ENCODE measurements at places on chromosomes 3 and 15.

DNA sequence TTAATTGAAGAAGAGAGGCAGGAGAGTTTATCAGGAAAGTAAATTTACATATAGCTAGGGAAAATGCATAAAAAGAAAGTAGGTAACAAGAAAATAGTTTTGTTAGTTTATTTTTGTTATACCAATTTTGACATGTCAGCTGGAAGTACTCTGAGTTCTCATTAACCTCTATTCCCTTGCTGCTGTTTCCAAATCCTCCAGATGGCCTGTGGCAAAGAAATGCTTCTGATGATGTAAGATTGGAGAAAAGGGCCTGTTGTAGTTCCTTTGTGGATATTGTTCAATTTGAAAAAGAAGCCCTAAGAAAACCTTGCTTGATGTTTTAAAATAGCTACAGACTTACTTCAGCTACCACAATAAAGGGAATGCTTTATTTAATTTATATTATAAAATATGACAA is 192.9 kb upstream of the SLITRK3 start:
- DNase-seq, result peak; percentile 10

GRCh38 chr3:126826693-126827092 is 122.7 kb downstream of the CHCHD6 start:
- DNase-seq, result no peak

- DNase-seq, result no peak
Measured at GRCh38 chr3:58167431-58168351, 43.1 kb downstream of the DNASE1L3 start.

- DNase-seq, result no peak
Measured at GRCh38 chr3:141000027-141000663, 51.0 kb upstream of the SPSB4 start.

- DNase-seq, result no peak
Measured at GRCh38 chr15:71409541-71409940, 294.3 kb downstream of the THSD4 start.

- DNase-seq, result no peak
Measured at GRCh38 chr3:125058529-125058928, 2.7 kb upstream of the HEG1 start.

GRCh38 chr3:190108804-190109203 is 11.9 kb downstream of the P3H2 start:
- no peak for DNase-seq

- DNase-seq, result no peak
Measured at GRCh38 chr3:54892168-54892567, 35.7 kb downstream of the LRTM1 start.

GRCh38 chr15:92751528-92751927 is 96.0 kb upstream of the FAM174B start:
- DNase-seq, result no peak

DNA sequence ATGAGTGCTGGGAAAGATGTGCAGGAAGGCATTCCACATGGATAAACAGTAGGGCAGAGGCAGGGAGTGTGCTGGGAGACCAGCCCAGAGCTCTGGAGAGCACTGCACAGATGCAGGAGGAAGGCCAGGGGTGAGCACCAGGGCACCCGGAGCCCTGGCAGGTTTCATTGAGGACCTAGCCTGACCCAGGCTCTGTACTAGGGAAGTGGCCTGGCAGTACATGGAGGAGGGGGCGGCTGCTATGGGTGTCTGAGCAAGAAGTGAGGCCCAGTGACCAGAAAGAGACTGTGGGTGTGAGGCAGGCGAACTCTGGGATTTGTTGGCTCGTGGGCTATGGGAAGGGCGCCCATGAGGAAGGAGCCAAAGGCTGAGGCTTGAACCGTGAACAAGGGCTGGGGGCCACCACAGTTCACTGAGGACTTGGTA is 139.1 kb downstream of the DNAJB8 start:
- no peak for DNase-seq

- no peak for DNase-seq
Measured at GRCh38 chr15:75034615-75035014, 11.2 kb downstream of the PPCDC start.
